Activated naive CD4-positive, alpha-beta T cell treated with anti-CD3 and anti-CD28 coated beads, Interleukin-2, amount 10 ng/mL, durations not matched to agents 5 hours and 36 hours (primary cell): ENCODE measurements at places on chromosomes 11 and 22. TPM values are rescaled to one million over a fixed set of nuclear protein-coding genes. Genes with fewer than 3 reads are reported as not detected.

Gene APOL5
- total RNA-seq = not detected

Gene APOBEC3B
- 12.1 TPM for total RNA-seq

Gene TTLL1
- total RNA-seq = 6.0 TPM

Gene RASGRP2
- total RNA-seq = 250 TPM

Gene SF3A1
- 233 TPM for total RNA-seq

Gene MISFA
- 0.66 TPM for total RNA-seq
